ENCODE measurements at places on chromosomes 16 and 17.
A peak's percentile ranks its signal among the peaks of the same experiment; 100 is the strongest.

- DNase-seq = no peak
These were observed 87.4 kb downstream of the RAP1GAP2 start for GRCh38 chr17:2883544-2884213.

DNA sequence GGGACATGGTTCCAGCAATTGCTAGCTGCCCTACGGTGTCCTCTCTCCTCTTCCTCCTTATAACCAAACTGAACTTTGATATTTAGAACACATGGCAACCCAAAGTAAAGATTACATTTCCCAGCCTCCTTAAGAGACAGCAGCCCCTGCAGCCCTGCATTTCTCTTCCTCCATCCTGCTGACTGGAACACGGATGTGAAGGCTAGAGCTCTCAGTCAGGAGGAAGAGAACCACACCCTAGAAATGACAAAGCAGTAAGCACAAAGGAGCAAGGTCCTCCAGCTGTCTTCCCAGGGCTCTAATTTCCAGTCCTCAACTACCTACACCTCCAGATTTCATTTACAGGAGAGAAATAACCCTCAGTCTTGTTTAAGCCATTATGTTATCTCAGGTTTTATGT is 10.9 kb downstream of the DYNC1LI2 start:
- no peak for DNase-seq

DNA sequence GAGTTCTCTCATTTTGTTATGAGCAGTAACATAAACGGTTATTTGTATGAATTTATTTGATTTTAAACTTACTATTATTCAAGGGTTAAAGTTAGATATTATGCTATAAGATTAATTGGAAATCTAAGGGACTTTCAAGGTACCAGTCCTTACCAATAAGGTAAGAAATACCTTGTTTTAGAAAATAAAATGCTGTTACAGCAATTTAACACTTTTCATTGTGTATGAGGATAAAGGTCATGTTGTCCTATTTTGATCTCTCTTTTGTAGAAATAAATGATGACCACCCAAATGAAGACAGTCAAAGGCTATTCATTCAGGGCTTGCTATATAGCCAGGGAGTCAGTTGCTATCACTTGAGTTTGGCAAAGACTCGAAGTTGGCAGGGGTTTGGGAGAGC is 1185.9 kb upstream of the GOT2 start:
- no peak for DNase-seq

GRCh38 chr16:3731126-3731935 is 14.0 kb upstream of the TRAP1 start:
- DNase-seq = no peak

DNA sequence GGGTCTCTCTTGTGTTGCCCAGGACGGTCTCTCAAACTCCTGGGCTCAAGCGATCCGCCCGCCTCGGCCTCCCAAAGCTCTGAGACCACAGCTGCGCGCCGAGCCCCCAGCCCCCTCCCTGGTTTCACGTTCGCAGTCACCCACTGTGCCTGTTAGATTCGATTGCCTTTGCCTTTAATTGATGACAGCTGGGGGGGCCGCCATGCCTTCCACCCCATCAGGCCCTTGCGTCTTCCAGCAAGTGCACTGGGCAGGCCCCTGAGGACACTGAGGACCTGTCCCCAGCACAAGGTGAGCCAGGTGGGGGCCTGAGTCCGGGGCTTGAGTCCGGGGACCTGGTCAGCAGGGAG is 3.3 kb downstream of the IGFALS start:
- DNase-seq = no peak

GRCh38 chr17:31495022-31495885 is 103.8 kb downstream of the RAB11FIP4 start:
- peak; percentile 66 for DNase-seq

DNA sequence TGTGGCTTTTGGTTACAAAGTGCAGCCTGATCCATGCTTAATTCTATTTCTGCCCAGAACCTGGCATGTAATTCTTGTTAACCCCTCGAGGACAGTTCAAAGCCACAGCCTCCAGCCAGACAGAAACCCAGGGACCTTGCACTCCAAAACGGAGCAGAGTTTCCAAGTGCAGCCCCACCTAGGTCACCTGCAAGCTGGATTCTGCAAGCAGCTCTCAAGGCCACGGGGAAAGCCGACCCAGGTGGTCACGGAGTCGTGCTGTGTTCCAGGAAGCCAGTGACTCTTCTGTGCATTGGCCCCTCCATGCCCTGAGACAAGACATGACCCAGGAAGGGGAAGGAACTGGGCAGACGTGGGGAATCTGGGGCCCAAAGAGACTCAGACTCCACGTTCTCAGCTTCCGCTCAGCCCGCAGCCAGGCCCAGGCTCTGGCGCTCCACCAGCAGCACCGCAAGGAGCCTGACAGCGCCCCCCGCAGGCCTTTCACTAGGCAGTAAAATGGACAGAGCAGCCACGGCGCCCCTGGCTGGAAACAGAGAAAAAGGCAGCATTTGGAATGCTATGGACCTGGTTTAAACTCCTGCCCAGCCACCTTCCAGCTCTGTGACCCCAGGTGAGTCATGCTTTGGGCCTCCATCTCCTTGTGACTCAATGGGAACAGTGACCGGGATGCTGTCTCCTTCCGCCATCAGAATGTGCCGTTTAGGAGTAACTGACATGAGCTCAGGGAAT is 27.3 kb upstream of the GSG1L start:
- no peak for DNase-seq

DNA sequence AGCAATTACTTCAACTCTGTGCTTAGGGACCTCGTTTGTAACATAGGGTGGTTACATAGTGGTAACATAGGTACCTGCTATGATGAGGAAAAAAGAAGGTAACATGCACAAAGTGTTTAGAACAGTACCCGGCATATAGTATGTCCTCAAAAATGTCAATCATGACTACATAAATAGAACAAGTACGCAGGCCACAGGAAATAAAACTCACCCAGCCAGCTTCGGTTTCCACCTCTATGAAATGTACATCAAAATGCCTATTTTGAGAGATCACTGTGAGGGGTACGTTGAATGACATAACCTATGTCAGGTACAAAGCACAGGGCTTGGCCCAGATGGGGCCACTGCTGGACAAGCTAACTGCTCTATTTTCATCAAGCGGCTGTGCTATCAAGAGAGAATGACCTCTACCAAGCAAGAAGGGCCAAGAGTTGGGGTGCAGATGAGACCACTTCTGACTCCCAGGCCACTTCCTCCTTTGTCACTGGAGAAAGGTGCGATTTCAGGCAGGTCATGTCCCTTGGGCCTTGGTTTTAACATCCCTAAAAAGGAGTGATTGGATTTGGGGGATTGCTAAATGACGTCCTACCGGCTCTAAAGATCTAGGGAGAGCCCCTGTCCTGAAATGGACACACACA is 45.4 kb downstream of the WSB1 start:
- DNase-seq = no peak

GRCh38 chr16:85479972-85480726 is 133.0 kb upstream of the GSE1 start:
- DNase-seq = no peak

DNA sequence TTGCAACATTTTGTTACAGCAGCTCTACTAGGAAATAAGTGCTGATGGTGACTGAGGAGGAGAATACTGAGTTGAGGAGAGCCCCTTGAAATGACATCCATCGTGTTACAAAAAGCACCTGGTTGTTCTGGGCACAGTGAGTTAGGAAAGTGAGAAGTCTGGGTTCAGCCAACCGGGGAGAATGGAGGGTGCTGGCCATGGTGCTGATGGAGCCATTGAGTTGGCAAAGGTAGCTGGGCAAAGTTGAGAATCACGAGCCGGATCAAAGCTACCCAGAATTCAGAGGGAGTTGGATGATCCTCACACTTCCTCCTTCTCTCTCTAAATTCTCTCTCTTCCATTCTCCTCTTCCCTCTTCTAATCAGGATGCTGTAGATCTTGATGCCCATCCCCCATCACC is 35.0 kb upstream of the ASIC2 start:
- DNase-seq = no peak

DNA sequence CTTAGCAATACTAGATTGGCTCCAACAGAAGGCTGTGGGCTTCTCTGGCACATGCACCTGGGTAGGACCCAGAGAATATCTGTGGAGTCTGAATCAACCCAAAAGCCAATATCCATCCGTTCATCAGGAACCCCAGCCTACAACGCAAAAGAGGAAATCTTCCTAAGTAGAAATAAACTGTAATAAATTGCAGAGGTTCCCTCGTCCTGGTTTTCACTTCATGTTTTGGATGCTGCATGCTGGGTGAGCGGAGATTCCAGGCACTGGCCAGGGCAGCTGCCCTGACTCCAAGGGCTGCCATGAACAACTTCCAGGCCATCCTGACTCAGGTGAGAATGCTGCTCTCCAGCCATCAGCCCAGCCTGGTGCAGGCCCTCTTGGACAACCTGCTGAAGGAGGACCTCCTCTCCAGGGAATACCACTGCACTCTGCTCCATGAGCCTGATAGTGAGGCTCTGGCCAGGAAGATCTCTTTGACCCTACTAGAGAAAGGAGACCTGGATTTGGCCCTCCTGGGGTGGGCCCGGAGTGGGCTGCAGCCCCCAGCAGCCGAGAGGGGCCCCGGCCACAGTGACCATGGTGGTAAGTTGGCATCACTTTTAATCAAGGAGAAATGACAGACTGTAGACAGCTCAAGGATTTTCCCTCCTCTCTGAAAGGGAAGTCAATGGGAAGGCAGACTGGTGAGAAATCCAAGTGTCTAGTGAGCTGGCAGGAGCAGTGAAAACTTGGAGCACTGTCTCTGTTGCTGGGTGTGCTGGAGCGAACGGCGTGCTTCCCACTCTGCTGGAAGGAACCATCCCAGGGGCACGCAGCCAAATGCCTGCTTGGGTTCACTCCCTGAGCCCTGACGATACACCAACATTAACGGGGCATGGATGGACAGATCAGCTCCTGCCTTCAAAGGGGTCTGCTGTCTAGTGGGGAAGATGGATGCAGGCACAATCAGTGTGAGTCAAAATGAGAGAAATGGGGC is 10.7 kb upstream of the CIITA start:
- DNase-seq = no peak

DNA sequence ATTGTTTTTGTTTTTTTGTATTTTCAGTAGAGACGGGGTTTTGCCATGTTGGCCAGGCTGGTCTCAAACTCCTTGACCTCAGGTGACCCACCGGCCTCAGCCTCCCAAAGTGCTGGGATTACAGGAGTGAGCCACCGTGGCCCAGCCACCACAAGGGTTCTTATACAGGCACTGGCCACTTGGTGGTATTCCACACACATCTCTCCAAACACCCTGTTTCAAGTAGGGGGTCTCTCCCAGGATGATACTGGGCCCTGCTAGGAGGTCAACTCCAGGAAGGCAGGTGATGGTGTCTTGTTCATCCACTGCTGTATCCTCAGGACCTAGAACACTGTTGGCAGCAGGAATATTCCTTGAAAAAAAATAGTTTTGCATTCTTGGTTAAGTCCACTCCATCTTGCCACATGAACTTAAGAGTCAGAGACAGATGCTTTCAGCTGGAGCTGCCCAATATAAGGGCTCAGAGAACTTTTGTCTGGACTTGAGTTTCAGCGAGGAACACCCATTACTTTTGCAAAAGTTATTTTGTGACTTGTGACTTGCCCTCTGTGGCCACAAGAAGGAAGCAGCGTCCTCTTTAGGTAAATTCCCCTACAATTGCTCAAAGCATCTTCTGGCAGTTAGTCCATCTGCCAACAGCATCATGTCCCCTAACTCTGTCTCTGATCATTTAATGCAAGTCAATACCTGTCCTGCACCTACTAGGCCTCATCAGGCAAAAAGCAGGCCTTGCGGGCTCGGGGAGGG is 7.4 kb upstream of the EEF2K start:
- DNase-seq = no peak

GRCh38 chr16:31874366-31875111 is 932 bp downstream of the ZNF267 start:
- DNase-seq = peak; percentile 3

- no peak for DNase-seq
These were observed 191.4 kb downstream of the SLC39A11 start for GRCh38 chr17:72901083-72901482.

DNA sequence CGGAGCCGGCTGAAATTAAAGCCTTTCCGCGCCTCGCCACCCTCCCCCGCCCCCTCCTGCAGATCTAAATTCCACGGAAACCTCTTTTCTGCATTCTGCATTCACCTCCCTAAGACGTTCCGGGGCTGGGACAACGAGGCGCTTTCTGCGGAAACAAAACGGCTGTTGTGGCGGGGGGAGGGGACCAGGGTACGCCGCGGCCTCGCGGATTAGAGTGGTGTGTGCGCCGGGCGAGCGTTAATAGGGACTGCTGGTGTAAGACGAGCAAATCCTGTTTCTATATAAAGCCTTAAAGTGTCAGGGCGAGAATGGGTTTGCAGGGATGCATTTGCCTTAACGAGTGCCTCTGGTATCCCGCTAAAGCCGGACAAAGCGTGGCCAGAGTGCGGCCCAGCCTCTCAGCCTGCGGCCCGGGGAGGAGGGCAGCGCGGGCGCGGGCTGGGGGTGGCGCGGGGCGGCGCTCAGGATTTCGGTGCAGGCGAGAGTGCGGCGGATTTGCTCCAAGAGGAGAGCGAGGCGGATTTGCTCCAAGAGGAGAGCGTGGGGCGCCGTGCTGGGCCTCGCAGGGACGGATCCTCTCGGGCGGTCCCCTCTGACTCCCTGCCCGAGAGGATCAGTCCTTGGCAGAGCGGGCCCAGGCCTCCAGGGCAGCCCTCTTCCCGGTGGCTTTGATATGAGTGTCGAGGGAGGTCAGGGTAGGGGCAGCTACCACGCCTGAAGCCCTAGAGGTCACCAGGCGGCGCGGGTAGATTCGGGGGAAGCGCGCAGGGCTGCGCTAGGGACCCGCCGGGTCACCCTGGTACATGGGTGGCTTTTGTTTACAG is 5.1 kb downstream of the BAHCC1 start:
- no peak for DNase-seq

- DNase-seq = peak; percentile 91
These were observed 1.5 kb downstream of the GRB7 start for GRCh38 chr17:39738983-39739884.

DNA sequence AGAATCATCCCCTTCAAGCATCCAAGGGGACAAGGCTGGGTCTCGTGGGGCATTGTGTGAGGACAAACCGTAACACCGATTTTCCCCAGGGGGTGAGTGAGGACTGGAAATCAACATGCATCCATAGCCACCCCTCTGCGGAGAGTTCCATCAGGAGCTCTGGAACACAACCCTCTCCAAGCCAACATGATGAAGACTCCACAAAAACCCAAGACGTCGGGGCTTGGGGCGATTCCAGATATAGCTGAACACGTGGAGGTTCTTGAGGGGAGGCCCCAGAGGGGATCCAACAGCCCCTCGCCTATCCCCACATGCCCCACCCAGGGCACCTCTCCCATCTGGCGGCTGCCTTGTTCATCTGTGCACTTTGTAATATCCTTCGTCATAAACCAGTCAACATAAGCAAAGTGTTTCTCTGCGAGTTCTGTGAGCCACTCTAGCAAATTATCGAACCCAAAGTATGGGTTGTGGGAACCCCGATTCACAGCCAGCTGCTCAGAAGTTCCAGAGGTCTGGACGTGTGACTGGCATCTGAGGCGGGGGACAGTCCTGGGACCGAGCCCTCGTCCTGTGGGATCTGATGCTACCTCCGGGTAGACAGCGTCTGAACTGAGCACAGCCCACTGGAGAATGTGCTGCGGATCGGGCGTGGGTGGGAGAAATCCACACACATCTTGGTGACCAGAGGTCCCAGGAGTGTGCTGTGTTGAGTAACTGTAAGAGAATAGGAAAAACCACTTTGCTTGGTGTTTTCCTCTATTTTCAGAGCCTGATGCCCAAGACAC is 55.5 kb downstream of the RPH3AL start:
- DNase-seq = no peak

GRCh38 chr17:49290690-49291359 is 60.2 kb upstream of the PHOSPHO1 start:
- no peak for DNase-seq

GRCh38 chr17:50432125-50432762 is 6.2 kb downstream of the ACSF2 start:
- DNase-seq = no peak

- DNase-seq = no peak
These were observed 11.9 kb downstream of the EPN2 start for GRCh38 chr17:19248928-19249574.

- no peak for DNase-seq
These were observed 19.6 kb downstream of the NOG start for GRCh38 chr17:56613131-56613530.

Measured in NCI-H774 (cell line).